GM23248 (cell line): ENCODE measurements at places on chromosomes 16 and 17. TPM values are rescaled to one million over a fixed set of nuclear protein-coding genes. Genes with fewer than 3 reads are reported as not detected.

DNA sequence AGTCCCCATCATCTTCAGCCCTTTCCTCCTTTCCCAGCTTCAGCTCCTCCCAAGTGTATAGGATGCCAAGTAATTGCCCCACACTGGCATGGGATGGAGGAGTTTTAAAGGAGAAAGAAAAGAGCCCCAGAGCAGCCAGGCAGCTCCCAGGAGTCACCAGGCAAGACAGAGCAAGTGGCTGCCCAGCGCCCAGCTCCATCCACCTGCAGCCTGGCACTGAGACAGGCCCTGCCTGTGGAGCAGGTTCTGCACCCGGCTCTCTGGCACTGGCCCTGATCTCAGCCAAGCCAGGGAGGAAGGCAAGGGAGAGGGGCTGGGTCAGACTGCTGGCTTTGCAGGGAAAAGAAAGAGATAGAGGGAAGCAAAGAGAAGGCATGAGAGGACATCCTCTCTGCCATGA, 21.7 kb downstream of the FOXN1 start:
- no peak for DNase-seq

- DNase-seq, result no peak
Observed at GRCh38 chr17:61340431-61341209, 59.0 kb upstream of the TBX2 start.

DNA sequence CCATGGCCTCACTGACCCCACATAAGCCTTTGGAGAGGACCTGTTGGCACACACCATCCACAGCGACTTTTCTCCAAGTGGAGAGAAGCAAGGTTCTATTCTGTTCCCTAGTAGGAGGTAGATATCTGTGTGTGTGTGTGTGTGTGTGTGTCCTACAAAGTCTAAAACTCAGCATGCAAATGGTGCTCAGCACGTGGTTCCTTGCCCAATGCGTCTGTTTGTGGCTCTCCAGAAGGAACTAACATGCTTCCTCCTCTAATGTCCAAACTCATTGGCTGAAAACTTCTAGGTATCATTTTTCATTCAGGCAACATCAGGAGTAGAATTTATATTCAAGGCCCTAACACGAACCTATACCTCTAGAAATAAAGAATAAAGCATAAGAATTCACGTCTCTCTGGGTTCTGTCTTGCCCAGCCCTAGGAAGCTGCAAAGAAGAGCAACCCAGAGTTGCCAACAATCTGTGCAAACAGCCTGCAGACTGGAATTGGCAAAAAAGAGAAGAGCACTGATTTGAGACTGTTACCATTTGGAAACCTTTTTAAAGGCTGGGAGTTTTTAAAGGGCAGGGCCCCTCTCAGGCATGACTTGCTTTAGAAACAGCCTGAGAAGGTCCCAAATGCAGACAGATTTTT, 25.5 kb downstream of the MAP3K14 start:
- DNase-seq, result no peak

Gene RNFT1
- 20.8 and 23.4 TPM in 2 replicates for polyA plus RNA-seq

Gene LAT
- 2.3 and 2.4 TPM in 2 replicates for polyA plus RNA-seq

Gene KIF18B
- 4.5 and 4.6 TPM in 2 replicates for polyA plus RNA-seq
